ENCODE measurements at places on chromosomes 16 and 17.

GRCh38 chr17:76992891-76993290 lies 124.7 kb downstream of the MGAT5B start:
- DNase-seq = no peak

GRCh38 chr17:64172510-64172909 lies 42.6 kb upstream of the ERN1 start:
- DNase-seq = no peak

DNA sequence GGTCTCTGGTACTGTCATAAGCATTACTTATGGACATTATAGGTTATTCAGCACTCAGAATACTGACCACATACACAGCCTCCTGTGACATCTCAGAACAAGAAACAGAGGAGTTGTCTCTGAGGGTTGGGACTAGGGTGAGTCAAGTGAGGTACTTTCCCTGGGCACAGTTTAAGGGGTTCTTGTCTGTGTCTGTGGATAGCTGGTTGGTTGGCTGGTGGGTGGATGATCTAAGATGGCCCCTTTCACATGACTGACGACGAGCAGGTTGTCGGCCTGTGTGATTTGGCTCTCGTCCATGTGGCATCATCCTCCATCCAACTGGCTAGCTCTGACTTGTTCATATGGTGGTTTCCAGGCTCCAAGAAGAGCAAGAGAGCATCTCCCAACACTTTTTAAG lies 163.9 kb downstream of the PRKCB start:
- no peak for DNase-seq

- no peak for DNase-seq
These were observed 168.0 kb downstream of the RPTOR start for GRCh38 chr17:80712606-80713005.

GRCh38 chr16:16007743-16008111 lies 58.3 kb downstream of the ABCC1 start:
- DNase-seq = peak; percentile 46

GRCh38 chr17:5895276-5895675 lies 174.9 kb upstream of the WSCD1 start:
- no peak for DNase-seq

- no peak for DNase-seq
These were observed 14.5 kb downstream of the MMP28 start for GRCh38 chr17:35780950-35781349.

GRCh38 chr17:29732613-29733012 lies 109.9 kb upstream of the CORO6 start:
- peak; percentile 98 for DNase-seq

GRCh38 chr16:86540894-86541293 lies 14.1 kb downstream of the MTHFSD start:
- DNase-seq = no peak

GRCh38 chr16:27740496-27741201 lies 190.7 kb downstream of the KATNIP start:
- DNase-seq = peak; percentile 20

- DNase-seq = peak; percentile 86
These were observed 32.8 kb upstream of the ETV4 start for GRCh38 chr17:43578699-43579565.

DNA sequence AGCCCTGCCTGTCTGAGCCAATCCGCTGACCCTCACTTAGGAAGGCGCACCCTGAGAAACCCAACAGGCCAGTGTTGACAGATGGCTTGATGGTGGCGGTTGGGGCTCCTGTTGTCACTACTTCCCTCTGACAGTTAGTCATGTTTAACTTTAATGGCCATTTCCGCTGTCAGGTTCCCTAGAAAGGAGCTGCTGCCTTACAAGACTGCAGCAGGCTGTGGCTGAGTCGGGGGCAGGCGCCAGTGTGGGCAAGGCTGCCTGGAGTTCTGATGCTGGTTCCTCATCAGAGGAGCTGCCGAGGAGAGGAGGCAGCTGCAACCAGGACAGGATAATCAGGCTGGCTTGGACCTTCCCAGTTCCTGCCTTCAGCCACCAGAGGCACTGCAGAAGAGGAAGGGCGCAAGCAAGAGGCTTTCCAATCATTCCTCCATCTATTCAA lies 223.2 kb upstream of the DYNLRB2 start:
- DNase-seq = peak; percentile 6

DNA sequence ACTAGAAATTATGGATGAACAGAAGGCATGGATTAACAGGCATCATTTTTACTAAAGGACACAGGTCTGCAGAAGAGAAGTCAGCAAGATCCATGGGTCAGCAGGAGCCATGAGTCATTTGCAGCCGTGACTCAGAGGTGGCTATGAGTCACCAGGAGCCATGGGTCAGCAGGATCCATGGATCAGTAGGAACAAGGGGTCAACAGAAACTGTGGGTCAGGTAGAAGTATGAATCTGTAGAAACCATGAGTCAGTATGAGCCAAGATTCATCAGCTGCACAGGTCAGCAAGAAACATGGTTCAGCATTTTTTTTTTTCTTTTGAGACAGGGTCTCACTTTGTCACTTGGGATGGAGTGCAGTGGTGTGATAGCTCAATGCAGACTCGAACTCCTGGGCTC lies 58.2 kb upstream of the HS3ST4 start:
- DNase-seq = peak; percentile 82

GRCh38 chr16:2925951-2926649 lies 14.4 kb downstream of the FLYWCH1 start:
- no peak for DNase-seq

- no peak for DNase-seq
These were observed 576 bp downstream of the ZNF768 start for GRCh38 chr16:30525844-30526136.

GRCh38 chr17:66191593-66192377 lies at the start of gene CEP112:
Gene CEP112, minus strand, starts transcription at chr17:66192133.
- peak; percentile 80 for DNase-seq

- no peak for DNase-seq
These were observed at the start of gene MPO for GRCh38 chr17:58280480-58281217. Gene MPO, minus strand, starts transcription at chr17:58280935. Its CDS starts 177 bp downstream, at chr17:58280758.

Data from kidney tubule cell (primary cell).